ENCODE measurements at places on chromosomes 16 and 17.

- DNase-seq: no peak
Observed at GRCh38 chr17:19755392-19755791, 7.3 kb upstream of the ALDH3A1 start.

DNA sequence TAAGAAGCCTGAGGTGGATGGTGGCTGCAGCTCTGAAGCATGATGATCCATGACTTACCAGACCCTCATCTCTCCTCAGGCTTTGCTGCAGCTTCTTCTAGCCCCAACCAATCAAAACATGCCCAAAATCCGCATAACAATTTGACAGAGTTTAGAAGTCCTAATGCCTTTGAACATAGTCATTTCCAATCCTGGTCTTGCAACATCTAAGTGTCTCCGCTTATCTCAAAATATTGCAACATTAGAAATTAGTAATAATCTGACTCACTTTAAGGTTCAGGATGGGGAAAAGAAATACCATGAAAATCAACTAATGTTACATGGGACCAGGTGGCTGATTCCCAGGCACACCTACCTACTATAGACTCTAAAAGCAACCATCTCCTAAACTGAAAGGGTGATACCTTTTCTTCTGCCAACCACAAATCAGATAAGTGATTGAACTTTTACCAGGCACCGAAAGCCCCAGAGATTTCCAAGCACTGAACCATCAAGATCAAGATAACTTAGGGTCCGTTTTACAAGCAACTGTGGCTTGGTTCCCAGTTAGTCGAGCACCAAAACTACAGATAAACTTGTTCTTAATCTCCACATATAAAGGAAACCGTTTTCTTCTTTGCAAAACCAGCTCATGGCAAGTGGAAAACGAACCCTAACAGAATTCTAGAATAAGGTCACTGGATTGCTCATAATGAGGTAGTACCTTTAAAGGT lies 14.0 kb downstream of the ERN1 start:
- no peak for DNase-seq

- peak; percentile 41 for DNase-seq
Observed at GRCh38 chr17:40313668-40314583, 4.9 kb downstream of the RARA start.

DNA sequence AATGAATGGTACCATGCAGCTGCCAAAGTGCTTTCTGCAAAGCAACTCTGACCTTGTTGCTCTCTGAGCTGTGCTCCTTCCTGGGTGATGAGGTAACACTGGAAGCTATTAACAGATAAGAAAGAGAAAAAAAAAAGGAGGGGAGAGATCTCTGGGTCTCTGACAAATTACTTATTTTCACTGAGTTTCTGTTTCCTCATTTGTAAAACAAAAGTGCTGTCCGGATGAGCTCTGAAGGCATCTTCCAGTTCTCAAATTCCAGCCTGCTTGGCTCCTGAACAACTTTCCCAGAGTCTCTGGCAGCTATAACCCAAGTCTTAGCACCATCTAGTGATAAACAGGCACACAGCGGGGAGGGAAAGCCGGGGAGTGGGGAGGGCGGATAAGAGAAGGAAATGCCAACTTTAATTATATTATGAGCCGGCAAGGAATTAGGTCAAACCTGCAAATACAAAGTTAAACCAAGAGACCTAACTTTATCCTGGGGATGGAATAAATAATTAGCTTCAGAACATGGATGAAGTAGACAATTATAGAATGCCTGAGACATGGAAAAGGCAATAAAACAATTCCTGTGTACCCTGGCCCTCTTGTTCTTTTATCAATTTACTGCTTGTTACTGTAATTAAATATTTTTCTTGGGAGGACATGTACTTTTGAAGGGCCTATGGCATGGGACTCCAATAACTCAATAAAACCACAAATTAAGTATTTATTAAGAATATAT lies 61.3 kb upstream of the KIFC3 start:
- peak; percentile 33 for DNase-seq

- no peak for DNase-seq
Observed at GRCh38 chr16:88891083-88891482, 24.6 kb upstream of the PABPN1L start.

GRCh38 chr16:56324406-56324805 lies 100.9 kb downstream of the AMFR start:
- DNase-seq: no peak

DNA sequence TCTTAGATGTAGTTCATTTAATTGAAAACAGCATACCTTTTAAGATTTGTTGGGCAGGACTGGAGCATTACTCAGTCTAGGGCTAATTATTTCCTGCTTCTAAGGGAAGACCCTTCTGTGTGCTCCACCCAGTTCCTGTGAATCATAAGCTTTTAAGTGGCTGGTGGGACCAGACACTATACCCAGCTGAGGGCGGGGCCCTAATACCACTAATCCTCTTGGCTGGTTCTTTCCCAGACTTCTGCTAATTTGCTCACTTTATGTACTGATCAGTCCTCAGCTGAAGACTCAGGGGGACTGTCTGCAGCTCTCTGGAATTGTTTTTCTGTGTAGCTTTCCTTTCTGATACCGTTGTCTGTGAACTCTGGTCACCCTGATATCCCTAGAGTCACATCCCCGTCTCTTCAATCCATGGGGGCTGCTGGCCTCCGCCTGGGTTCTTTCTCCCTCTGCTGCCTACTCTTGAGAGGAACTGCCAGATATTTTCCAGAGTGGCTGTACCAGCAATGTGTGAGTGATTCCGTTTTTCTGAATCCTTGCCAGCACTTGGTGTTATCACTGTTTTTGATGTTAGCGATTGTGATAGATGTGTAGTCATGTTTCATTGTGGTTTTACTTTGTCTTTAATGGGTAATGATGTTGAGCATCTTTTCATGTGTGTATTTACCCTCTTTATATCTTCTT lies 35.1 kb downstream of the MFSD11 start:
- peak; percentile 14 for DNase-seq

DNA sequence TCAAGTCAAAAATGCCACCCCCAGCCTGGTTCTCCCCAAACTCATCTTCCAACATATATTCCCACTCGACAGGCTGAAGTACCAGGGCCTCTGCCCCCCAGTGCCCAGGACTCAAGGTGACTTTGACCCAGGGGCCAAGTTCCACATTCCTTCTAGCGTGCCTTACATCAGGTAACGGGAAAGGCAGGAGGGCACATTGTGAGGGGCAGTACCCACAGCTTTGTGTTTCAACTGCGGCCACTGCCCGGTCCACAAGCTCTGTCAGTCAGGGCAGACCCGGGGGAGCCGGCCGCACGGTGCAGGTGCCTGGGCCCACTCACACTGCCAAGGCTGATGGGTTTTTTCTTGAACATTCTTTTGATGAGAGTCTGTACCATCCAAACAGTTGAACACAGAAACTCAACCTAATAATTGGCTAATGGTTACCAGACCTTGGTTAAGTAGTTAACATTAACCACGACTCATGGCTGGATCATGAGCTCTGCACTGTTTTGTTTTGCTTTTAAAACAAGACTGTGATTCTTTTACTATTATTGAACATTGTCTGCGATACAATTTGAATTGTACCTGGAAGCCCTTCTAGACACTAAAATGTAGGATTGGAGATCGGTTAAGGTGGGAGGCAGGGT lies 17.6 kb downstream of the ACE start:
- no peak for DNase-seq

All from NCI-H2029 (cell line).